ENCODE measurements at places on chromosomes 1 and 21. TPM values are rescaled to one million over a fixed set of nuclear protein-coding genes. Genes with fewer than 3 reads are reported as not detected.

Gene PPIE
- total RNA-seq = 22.7 TPM

Gene STYXL2
- 0.47 TPM for total RNA-seq

Gene GSTM4
- 20.5 TPM for total RNA-seq

Gene MTFR1L
- total RNA-seq = 60.5 TPM

Gene PCAT6
- not detected for total RNA-seq

Gene EVA1C
- 74.1 TPM for total RNA-seq
